ENCODE measurements at places on chromosomes 11 and 22. TPM values are rescaled to one million over a fixed set of nuclear protein-coding genes. Genes with fewer than 3 reads are reported as not detected.

DNAJB7 gene
- total RNA-seq, result not detected

DNA sequence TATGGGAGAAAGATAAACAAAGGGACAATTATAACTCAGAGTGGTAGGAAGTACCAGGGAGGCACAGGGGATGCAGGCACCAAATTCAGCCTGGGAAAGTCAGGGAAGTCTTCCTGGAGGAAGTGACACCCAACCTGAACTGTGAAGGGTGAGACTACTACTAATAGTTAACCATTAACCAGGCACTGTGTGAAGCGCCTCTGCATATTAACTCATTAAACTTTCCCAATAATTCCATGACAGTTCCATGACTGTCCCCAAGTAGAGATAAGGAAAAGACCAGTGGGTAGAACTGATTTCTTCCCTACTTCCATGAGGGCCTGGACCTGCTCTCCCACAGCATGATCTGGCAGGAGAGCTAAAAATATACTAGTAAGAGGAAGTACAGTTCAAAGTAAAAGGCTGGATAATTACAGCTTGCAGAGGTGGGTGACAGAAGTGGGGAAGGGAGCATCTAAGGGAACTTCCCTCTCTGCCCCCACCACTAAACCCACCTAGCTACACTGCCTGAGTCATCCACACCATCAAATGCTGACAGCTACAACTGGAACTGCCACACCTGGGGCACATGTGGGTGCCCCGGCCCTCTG is 4.7 kb upstream of the AP1B1 start:
- no peak for DNase-seq

- DNase-seq, result no peak
Measured at GRCh38 chr11:61048368-61049062, 53.8 kb upstream of the CD5 start.

PNPLA2 gene
- 137 TPM for total RNA-seq

- DNase-seq, result peak; percentile 66
Measured at GRCh38 chr22:22410121-22410520, 98.4 kb downstream of the ZNF280B start.

GRCh38 chr11:75435571-75435925 is 2.5 kb upstream of the KLHL35 start:
- no peak for DNase-seq

HTR3A gene
- not detected for total RNA-seq

DNA sequence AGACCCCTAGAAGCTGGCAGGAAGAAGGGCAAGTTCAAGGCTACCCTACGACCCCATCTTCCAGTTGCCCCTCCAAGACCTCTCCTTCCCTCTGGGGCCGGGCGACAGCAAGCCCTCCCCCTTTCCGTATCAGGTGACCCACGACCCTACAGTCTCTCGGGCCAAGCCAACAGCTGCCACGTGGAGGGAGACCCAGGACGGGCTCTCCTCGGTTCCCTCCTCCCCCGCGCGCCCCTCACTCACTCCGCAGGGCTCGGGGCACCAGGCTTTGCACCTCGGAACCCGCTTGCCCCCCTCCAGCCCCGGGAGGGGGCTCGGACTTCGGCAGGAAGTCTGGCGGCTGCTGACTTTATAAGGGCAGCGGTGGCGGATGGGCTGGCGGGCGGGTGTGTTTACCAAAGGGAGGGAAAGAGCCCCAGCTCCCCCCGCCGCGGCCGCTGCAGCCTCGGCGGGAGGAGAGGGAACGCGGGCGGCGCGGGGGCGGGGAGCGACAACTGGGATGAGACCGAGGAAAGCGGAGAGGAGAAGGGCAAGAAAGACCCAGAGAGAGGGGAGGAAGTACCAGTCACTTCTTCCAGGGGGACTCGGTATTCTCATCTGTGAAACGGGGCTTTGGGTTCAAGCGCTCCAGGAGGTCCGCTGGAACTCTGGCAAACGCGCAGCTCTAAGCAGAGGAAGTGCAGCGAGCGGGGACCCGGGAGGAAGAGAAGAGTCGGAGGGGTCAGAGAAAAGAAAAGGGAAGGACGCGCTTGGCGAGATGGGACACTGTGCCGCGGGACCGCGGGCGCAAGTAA is 767 bp downstream of the SLC43A1 start:
- DNase-seq, result peak; percentile 78

- DNase-seq, result no peak
Measured at GRCh38 chr11:3989921-3990290, 104.7 kb upstream of the RRM1 start.
